PC-9 (cell line): ENCODE measurements at places on chromosomes 4 and X.
A peak's percentile ranks its signal among the peaks of the same experiment; 100 is the strongest.

DNA sequence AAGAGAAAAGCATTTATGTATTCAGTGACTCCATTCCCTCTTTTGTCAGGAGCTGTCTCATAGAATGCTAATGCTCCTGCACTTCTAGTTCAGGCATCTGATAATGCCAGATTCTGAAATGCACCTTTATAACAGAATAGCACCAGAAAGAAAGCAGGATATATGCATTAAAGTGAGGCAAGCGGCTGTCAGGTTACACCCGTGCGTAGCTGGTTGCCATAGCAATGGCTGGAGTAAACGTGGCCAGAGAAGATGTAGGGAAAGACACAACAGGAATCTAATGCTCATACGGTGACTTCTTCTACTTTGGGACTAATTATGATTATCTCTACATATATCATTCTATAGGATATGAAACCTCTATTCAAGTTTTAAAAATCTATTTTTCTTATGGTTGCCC is 5.9 kb downstream of the EMCN start:
- no peak for DNase-seq

GRCh38 chrX:19882066-19882775 is 5.2 kb downstream of the SH3KBP1 start:
- DNase-seq: no peak

DNA sequence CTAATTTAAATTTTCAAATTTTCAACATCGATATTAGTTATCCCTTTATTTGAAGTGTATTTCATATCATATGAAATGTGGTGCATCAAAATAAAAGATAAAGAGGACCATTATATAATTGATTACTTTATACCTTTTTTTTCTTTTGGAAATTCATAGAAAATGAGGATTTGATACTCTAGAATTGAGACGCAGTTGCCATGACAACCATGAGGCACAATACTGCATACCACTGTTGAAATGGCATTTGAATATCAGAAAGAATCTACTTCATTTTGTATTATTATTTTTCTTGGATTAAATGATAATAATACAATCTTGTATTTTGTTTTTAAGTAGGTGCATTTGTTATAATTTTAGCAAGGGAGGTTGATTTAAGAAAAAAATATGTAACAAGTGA is 323.1 kb downstream of the PCDH18 start:
- no peak for DNase-seq

DNA sequence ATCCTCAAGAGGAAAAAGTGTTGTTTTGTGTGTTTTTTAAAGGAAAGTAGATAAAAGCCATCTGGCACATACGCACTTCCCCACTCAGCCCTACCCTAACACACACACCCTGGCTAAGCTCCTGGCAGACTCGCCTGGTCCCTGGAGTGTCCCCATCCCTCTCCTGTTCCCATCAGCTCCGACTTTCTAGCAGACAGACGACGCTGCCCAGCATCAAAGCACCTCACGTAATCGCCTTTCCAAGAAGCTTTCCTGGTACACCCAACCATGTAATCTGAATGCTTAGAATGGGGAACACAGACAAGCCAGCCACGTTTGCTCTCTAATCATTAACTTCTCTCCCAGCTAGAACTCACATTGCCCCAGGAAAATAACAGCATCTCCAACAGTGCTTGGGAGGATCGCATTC is 116.2 kb downstream of the AFAP1 start:
- no peak for DNase-seq

DNA sequence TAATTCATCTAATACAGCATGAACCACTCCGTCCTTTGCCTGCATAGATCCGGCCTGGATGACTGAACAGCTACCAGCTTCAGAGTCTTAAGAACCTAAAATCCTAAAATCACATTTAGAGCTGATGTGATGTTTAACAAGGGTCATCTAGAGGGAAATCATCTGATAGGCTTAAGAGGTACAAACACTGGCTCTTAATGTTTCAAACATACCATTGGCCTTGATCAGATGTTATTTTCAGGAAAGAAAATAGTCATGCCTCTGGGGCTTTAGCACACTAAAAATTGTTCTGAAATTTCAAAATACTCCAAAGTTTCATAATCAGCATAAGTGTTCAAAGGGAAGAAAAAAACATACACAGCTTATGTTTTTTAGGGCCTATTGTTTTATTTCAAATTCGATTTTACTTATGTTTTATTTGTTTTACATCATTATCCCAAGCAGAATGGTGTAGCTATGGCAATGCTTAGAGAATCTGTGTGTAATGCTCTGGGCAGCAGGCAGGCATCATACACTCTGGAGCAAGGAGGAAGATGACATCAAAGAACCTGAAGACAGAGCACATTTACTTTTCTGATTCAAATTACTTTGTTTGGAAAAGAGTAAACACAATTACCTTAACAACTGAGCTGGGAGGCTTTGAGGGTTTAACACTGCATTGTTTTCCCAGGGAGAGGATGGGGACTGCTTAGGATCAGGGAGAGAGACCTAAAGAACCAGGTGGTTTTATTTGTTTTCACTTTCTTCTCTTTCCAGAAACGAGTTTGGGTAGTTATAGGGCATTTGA is 25.3 kb upstream of the LEF1 start:
- DNase-seq: no peak

- DNase-seq: no peak
Observed at GRCh38 chrX:101744085-101744484, 84.4 kb upstream of the ARMCX2 start.

DNA sequence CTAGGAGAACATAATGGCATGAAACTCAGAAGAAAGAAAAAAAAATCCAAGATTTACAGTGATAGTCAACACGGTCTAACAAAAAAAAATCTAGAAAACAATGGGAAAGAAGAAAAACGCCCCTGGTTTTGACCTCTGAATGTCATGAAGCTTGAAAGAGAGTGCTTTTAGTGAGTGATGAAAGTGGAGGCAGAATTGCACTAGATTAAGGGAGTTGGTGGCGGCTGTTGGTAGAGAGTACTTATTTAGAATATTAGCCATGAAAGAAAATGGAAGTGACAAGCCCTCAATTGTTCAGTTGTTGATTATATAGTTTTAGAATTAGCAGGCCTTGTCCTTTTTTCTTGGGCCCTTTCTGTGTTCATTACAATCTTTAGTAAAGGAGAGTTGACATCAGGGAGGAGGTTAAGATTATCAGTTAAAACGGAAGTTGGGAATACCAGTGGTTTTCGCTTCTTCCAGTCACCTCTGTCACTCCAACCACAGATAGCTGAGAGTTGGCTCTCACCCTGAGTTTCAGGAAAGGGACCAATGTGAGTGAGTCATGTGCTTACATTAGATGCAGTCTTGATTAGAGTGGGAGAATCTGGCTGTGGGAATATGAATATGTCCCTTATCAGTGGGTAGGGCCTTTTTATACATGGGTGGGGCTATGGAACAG is 29.7 kb downstream of the EREG start:
- DNase-seq: peak; percentile 40

DNA sequence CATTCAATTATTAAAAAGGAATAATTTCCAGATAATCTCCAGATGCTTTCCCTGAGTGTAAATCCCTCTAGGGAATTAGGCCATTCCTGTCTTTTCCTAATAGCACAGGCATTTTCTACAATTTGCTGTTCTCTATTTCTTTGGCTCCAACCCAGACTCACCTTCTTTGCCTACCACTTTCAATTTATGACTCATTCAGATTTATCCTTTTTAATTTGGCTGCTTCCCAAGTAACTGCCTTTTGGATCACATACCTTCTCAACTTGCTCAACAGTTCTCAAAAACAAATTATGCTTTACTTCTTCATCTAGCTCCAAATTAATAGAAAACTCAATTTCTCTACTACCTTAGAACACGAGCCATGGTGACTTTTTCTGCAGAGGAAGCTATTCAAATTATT is 1166.3 kb upstream of the PCDH7 start:
- DNase-seq: no peak
